ENCODE measurements at places on chromosomes 5 and 9.

DNA sequence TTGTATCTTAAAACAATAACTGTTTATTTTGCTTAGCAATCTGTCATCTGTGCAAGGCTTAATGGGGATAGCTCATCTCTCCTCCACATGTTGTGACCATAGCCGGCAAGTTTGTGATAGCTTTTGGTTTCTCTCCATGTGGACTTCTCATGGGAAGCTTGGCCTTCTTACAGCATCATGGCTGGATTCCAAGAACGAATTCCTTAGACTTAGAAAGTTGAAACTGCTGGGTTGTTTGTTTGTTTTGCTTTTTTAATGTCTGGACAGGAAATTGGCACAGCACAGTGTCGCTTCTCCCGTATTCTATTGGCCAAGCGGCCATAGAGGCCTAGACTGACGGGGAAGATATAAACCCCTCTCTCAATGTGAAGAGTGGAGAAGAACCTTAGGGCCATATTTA is 61.0 kb upstream of the PRDM9 start:
- DNase-seq = no peak

- no peak for DNase-seq
Measured at GRCh38 chr5:103472830-103473229, 89.8 kb downstream of the NUDT12 start.

DNA sequence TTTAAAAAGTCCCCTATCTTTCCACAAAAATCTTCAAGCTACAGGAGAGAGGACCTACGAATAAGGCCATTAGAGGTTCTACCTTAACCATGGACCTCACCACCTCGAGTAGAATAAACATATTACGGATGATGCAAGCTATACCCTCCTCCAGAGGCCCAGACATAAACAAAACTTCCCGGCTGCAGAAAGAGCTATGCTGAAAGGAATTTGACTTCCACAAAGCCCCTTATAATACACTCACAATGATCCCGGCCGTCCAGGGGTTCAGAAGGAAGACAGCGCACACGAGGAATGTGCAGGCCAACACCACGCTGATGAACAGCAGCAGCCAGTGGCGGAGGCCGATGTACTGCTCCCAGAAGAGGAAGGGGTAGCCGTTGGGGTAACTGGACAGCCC is 59.0 kb downstream of the PTCH1 start:
- DNase-seq = no peak

- no peak for DNase-seq
Measured at GRCh38 chr9:87890837-87891236, 8.2 kb downstream of the SPATA31E1 start.

DNA sequence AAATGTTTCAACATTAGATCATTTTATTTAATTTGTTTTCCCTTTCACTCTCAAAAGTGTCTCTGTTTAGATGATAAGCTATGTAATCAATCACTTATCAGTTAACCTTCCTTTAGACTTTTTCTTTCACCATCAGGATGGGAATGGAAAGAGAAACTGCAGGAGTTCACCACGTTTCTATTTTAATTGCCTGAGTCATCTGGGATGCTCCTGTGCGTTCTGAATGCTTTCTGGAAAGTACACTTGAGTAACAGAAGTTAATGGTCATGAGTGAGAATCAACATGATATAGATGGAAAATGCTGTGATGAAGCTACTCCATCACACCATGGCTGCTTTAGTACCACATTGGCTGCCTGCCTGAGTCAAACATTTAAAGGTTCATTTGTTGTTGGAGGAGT is 783.3 kb upstream of the CDH9 start:
- DNase-seq = no peak

- no peak for DNase-seq
Measured at GRCh38 chr9:38228331-38229103, 159.5 kb upstream of the SHB start.

- DNase-seq = no peak
Measured at GRCh38 chr5:39439582-39440162, 14.9 kb upstream of the DAB2 start.

- DNase-seq = no peak
Measured at GRCh38 chr9:79673614-79674013, 101.8 kb downstream of the TLE4 start.

DNA sequence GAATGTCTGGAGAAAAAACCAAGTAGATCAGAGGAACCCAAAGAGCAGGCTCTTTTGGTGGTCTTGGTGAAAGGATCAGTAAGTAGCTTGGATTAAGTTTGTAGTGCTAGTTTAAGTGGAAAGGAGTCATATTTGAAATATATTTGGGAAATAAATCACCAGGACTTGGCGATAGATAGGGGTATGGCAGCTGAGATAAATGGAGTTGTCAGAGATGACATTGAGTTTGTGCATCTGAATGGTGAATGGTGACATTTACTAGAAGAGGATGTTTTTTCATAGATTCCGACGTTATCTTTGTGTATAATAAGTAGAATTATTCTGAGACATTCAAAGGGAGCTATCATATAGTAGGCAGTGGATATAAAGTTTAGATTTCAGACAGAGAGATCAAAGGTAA is 143.6 kb upstream of the RASGRF2 start:
- DNase-seq = no peak

DNA sequence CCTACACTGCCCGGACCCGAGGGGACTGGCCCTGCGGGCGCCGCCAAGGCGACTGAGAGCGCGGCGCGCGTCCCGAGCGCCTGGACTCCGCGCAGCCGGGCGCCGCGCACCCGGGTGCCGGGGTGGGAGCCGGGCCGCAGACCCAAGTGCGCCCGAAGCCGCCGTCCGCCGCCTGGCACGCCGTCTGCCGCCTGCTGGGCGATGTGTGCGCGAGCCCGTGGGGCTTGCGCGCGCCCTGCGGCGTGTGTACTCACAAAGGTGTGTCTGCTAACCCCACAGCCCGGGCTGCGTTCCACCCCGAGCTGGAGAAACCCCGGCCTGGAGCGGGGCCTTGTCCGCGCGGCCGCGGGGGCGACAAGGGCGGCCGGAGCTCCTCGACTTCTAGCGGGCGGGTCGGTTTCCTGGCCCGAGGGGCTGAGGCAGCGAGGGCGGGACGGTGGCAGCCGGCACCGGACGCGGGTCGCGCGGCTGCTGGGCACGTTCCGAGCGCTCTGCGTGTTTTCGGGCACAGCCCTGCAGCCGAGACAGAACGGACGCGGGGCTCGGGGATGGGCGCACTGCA is 1.1 kb upstream of the ZSWIM6 start:
- peak; percentile 79 for DNase-seq
